ENCODE measurements at places on chromosomes 16 and 17.

- no peak for DNase-seq
Measured at GRCh38 chr16:65497571-65497970, 375.7 kb upstream of the CDH11 start.

DNA sequence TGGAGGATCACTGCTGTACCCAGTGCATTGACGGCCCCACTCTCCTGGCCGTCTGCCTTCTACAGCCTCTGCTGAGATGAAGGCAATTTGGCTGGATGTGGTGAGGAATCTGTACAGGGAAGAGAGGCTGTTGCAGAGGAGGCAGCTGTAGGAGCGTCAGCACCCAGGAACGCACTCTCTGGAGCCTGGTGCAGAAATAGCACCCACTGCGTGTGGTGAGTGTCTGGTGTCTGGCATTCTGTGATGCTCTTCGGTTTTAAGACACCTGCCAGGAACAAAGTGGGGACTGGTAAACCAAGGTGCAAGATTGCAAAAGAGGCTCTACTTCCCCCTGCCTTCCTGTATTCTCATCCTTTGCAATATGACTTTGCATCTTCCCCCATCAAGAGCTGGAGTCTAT is 187.5 kb upstream of the SDK2 start:
- DNase-seq: no peak

DNA sequence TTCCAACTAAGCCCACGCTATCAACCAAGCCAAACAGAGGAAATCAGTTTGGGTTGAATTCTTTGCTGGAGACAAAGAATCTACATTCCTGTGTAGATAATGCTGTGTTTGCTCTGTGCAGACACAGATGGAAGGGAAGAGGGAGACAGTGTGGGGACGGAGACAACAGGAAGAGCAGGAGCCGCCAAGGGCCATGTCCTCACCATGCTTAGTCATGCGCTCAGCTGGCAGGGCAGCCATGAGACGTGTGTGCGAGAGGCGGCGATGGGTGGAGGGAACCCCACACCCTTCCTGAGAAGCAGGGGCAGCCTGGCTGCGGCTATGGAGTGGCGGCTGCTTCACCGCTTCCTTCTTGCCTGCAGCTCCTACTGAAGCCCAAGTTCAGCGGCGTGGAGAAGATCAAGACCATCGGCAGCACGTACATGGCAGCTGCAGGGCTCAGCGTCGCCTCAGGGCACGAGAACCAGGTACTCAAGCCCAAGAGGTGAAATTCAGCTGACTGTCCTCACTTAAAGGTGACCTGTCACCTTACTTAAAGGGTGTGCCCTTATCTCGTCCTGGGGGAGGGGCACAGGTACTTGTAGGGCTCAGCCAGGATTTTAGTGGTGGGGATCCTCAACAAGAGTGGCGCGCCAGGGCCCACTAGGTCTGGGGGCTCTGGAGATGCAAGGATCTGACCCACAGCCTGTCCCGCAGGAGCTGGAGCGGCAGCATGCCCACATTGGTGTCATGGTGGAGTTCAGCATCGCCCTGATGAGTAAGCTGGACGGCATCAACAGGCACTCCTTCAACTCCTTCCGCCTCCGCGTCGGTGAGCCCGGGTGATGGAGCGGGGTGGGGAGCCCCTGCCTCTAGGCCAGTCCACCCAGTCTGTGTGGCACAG is 47.5 kb downstream of the ADCY7 start:
- peak; percentile 24 for DNase-seq

DNA sequence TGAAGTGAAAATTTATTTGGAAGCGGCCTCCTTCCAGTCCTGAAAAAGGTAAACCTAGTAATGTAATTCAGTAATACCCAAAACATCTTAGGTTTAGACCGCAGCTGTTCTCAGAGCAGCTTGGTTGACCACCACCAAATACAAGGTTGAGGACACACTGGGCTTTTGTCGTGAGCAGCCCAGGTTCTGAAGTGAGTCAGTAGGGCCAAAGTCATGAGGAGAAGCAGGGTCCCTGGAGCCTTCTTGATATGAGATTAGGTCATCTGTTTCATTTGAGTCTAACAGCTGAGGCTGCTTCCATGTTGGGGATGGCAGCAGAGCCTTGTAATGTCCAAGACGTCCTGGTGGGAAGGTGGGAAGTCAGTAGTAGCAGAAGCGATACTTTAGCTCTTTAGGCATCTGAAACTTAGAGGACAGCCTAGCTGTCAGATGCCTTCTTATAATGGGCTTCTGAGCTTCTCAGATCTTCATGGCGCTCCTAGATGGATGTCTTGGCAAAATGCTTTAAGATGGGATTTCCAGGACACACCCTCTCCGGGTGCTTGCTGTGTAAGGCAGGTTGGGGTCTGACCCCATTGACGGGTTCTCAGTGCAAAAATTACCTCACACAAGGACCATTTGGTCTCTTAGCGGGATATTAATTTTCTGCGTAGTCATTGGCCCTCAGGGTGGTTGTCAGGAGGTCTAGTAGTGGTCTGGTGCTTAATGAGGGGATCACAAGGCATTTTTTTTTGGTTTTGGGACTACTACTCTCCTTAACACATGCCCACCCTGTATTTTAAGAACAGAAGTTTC is 2.4 kb downstream of the ALKBH5 start:
- no peak for DNase-seq

- DNase-seq: no peak
Measured at GRCh38 chr16:77469634-77470033, 34.8 kb upstream of the ADAMTS18 start.

GRCh38 chr17:74768069-74768762 is 7.9 kb downstream of the NAT9 start:
- no peak for DNase-seq

DNA sequence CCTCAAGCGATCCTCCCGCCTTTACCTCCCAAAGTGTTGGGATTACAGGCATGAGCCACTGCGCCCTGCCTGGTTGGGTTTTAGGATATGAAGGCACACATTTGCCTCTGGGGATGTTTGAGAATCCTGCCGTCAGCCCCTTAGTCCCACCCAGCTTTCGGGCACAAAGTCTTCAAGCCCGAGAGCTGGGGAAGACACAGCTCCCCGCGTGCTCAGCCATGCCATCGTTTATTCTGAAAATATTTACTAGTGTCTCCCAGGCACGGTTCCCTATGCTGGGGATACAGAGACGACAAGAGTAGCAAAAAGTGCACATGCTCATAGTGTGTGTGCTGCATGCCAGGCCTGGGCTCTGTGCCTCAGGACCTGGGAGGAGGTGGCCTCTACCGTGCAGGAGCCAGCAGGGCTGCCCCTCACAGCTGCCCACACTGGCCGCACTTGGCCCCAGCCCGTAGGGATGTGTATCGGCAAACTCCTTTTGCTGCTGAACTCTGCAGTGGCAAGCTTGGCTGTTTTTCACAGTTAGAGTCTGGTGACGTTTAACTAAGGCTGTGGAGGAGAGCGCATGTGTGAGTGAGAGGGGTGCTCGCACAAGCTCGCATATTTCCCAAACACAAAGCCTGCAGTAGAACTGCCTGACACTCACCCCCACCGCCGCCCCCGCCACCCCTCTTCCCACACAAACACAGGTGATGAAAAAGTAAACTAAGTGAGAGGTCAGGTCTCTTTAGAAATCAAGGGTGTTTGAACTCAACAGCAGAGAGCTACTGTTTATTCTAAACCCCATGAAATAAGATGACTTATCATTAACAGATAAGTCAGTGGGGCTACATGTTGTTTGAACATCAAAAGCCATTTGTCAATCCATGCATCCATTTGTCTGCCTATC is 266.4 kb downstream of the MRTFB start:
- DNase-seq: no peak

GRCh38 chr17:79644617-79645016 is 33.8 kb upstream of the RBFOX3 start:
- no peak for DNase-seq

DNA sequence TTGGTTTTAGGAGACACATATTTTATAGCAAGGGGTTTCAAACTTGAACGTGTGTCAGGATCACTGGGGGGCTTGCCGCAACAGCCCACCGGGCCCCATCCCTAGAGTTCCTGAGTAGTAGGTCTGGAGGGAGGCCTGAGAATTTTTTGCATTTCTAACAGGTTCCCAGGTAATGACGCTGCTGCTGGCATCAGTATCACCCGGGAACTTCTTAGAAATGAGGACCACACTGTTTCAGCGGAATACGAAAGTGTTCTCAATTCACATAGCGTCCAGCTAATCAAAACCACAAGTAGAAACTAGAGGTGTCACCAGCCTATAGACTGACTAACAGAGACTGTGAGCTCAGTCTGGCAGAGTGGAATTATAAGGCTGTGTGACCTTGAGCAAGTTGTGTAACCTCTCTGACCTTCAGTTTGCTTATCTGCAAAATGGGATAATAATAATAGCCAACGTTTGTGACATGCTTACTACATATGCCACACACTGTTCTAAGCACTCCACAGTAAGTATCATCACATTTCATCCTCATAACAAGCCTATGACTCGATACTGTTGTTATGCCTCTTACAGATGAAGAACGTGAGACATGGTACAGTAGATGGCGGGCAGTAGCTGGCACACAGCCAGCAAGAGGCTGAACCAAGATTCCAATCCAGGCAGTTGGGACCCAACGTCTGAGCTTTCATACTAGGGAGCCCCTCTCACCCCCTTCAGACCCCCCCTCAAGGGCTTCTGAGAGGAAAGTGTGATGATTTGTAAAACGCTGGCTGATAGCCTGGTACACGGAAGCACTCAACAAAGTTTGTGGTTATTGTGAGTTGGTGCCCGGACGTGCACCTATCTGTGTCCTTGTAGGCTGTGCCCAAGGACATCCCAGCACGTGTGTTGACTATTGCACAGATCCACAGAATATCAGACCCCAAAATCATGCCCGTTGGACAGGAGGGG is 4.6 kb upstream of the ICAM2 start:
- DNase-seq: peak; percentile 59

GRCh38 chr16:6633456-6633855 is 699.2 kb upstream of the RBFOX1 start:
- DNase-seq: no peak

- DNase-seq: no peak
Measured at GRCh38 chr16:51416926-51417325, 265.9 kb upstream of the SALL1 start.

DNA sequence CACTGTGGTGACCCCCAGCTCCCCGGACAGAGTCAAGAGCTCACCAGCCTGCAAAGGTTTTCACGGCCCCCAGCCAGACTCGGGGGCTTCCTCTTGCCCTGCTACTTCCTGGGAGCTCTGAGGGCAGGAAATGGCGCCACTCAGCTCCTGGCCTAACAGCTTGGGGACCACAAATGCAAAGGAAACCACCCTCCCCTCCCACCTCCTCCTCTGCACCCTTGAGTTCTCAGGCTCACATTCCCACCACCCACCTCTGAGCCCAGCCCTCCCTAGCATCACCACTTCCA is 375 bp upstream of the SPN start:
- DNase-seq: peak; percentile 39

- no peak for DNase-seq
Measured at GRCh38 chr16:64159976-64160375, 961.9 kb downstream of the CDH11 start.

DNA sequence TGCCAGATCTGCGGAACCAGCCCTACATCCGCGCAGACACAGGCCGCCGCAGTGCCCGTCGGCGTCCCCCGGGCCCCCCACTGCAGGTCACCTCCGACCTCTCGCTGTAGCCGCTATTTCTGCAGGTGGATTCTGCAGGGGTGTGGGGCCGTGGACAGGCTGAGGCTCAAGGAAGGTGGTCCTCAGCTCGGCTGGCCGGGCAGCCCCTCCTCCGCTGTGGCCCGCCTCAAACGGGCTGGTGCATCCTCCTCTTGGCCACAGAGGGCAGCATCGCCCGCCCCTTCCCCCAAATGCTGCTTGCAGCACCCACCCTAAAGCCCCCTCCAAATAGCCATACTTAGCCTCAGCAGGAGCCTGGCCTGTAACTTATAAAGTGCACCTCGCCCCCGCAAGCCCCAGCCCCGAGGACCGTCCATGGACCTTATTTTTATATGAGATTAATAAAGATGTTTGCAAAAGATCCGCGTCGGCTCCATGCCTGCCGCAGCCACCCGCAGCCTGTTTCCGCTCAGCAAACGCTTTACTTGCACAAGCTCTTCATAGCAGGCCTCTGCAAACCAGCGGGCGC is 14.9 kb downstream of the SPATA32 start:
- no peak for DNase-seq

- DNase-seq: no peak
Measured at GRCh38 chr16:4373909-4374742, 2.5 kb downstream of the VASN start.

DNA sequence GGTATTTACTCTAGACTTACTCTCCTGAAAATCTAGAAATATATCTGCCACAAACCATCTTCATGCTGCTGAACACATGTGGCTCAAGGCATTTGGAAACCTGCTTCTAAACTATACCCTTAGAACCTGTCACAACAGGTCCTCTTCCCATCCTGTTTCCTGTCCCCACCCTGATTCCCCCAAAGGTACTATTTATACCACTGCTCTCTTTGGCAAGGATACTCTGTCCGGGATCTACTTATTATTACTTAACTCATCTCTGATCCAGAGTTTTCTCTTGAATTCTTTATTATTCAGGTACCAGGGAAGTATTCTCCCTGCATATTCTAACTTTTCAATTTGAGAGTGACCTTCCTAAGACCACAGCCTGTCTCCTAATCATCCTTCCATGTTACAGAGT is 33.4 kb downstream of the TRAF4 start:
- no peak for DNase-seq

DNA sequence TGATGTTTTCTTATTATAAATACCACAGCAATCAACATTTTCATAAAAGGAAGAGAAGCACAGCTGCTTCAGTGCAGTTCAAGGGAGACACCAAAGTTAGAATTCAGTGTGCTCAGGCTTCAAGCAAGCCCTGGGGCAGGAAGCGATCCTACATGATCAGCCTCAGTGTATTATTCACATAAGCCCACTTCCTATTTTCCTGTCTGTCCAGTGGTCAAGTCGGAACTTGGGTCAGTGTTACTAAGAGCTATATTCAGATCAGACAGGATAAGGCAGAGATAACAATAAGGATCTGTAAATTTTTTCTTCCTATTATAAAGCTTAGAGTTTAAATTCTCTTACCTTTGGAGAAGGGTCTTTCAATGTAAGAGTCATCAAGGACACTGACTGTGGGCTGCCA is 12.9 kb downstream of the HEATR6 start:
- no peak for DNase-seq

GRCh38 chr16:72805486-72805885 is 242.4 kb downstream of the ZFHX3 start:
- no peak for DNase-seq

DNA sequence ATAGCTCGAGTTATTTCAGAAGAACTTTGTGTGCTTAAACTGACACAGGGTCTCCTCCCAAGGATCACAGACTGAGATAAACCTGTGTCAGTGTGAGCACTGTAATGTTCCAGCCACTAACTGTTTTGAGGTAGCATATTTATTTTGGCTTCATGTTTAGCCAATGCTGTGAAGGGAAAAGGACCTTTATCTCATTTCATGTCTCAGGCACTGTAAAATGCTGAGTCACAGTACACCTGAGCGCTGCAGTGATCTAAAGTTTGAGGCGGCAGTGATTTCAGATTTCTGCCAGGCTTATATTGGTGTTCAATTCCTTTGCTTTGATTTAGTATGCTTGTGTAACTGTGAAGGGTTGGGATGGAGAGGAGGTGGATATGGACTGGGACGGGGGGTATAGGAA is 3.1 kb upstream of the DNAJA2 start:
- DNase-seq: no peak

- no peak for DNase-seq
Measured at GRCh38 chr17:49890077-49890821, 42.4 kb upstream of the TAC4 start.
